ENCODE measurements at places on chromosomes 12 and 14.
A peak's percentile ranks its signal among the peaks of the same experiment; 100 is the strongest.

GRCh38 chr12:73308079-73308478, 1035.9 kb downstream of the TRHDE start:
- no peak for DNase-seq

GRCh38 chr12:90514325-90514724, 440.7 kb downstream of the CCER1 start:
- no peak for DNase-seq

GRCh38 chr12:56007564-56008559, 10.8 kb downstream of the SUOX start:
- peak; percentile 87 for DNase-seq

- no peak for DNase-seq
Observed at GRCh38 chr12:125473501-125473900, 408.3 kb downstream of the AACS start.

- no peak for DNase-seq
Observed at GRCh38 chr14:95490727-95491451, 25.6 kb downstream of the SYNE3 start.
